ENCODE measurements at places on chromosomes 5 and 9. TPM values are rescaled to one million over a fixed set of nuclear protein-coding genes. Genes with fewer than 3 reads are reported as not detected.

Gene OR1J2
- not detected for total RNA-seq

Gene PCDHGA12
- 4.8 TPM for total RNA-seq

Gene PCSK5
- 10.7 TPM for total RNA-seq

Gene JADE2
- total RNA-seq, result 20.3 TPM

Gene CDC20B
- total RNA-seq, result not detected

Gene AMACR
- 5.6 TPM for total RNA-seq

Gene BOD1
- 65.3 TPM for total RNA-seq

Gene RFESD
- total RNA-seq, result 1.3 TPM

Gene SLC12A2
- total RNA-seq, result 71.3 TPM

Gene CDH6
- 10.6 TPM for total RNA-seq

Gene HSD17B3
- total RNA-seq, result not detected

Gene ENTPD2
- total RNA-seq, result not detected

Gene SPINK5
- total RNA-seq, result not detected

Gene UTP15
- 20.5 TPM for total RNA-seq

Gene CDKN2B-AS1
- 0.75 TPM for total RNA-seq

Gene NUTM2G
- not detected for total RNA-seq

Gene BAAT
- under 0.01 TPM for total RNA-seq

Gene ROR2
- not detected for total RNA-seq

Gene INSYN2B
- 10.8 TPM for total RNA-seq

Gene RGS7BP
- 3.1 TPM for total RNA-seq

Gene ADGRD2
- not detected for total RNA-seq

Gene NR6A1
- 0.36 TPM for total RNA-seq

Gene PCDHGA1
- total RNA-seq, result 0.36 TPM

Gene NMUR2
- not detected for total RNA-seq

Measured in endothelial cell of coronary artery (primary cell).